ENCODE measurements at places on chromosomes 13 and 19. TPM values are rescaled to one million over a fixed set of nuclear protein-coding genes. Genes with fewer than 3 reads are reported as not detected.

Gene WDR88
- total RNA-seq: 1.1 TPM

Gene ZNF506
- total RNA-seq: 14.9 TPM

Gene SMARCA4
- total RNA-seq: 104 TPM

Gene TPTE2
- total RNA-seq: not detected

Gene KLK12
- not detected for total RNA-seq

Gene PEG3
- 0.09 TPM for total RNA-seq

Gene SULT2A1
- total RNA-seq: not detected

Gene PGLYRP1
- total RNA-seq: not detected

Gene NAPSA
- total RNA-seq: 3.6 TPM

Gene NKPD1
- total RNA-seq: 0.64 TPM

Gene ZNF181
- total RNA-seq: 5.7 TPM

Gene ZNF582
- 1.7 TPM for total RNA-seq

GRCh38 chr13:112771877-112772538, 82.2 kb downstream of the ATP11A start:
- H3K36me3 ChIP-seq: peaks cover 5% of the 10 kb centered on the region
- peak; percentile 1 for DNase-seq
- peaks cover 7% of the 10 kb centered on the region for H3K4me1 ChIP-seq
- H3K27ac ChIP-seq: no peak overlapping the region
- no peaks in the 10 kb centered on the region for H3K27me3 ChIP-seq

GRCh38 chr13:93338906-93339305, 112.3 kb downstream of the GPC6 start:
- H3K4me3 ChIP-seq: no peak overlapping the region
- DNase-seq: no peak
- no peaks in the 10 kb centered on the region for H3K4me1 ChIP-seq

GRCh38 chr19:49512970-49513745, 697 bp downstream of the FCGRT start:
- H3K27me3 ChIP-seq: no peaks in the 10 kb centered on the region
- H3K27ac ChIP-seq: peak overlapping the region; percentile 69
- DNase-seq: peak; percentile 54
- H3K4me1 ChIP-seq: peaks cover 27% of the 10 kb centered on the region
- H3K4me3 ChIP-seq: peak overlapping the region; percentile 77
- peaks cover 30% of the 10 kb centered on the region for H3K36me3 ChIP-seq

GRCh38 chr19:30332445-30333234, 39.5 kb upstream of the ZNF536 start:
- no peaks in the 10 kb centered on the region for H3K27me3 ChIP-seq
- no peak overlapping the region for H3K27ac ChIP-seq
- no peak for DNase-seq
- no peak overlapping the region for H3K4me3 ChIP-seq

GRCh38 chr13:97296740-97297139, 74.6 kb downstream of the MBNL2 start:
- peaks cover 23% of the 10 kb centered on the region for H3K4me1 ChIP-seq
- no peaks in the 10 kb centered on the region for H3K27me3 ChIP-seq
- no peak overlapping the region for H3K27ac ChIP-seq
- peaks cover 6% of the 10 kb centered on the region for H3K36me3 ChIP-seq

- no peaks in the 10 kb centered on the region for H3K4me1 ChIP-seq
- H3K27ac ChIP-seq: no peak overlapping the region
- no peaks in the 10 kb centered on the region for H3K36me3 ChIP-seq
- no peaks in the 10 kb centered on the region for H3K27me3 ChIP-seq
- no peak overlapping the region for H3K4me3 ChIP-seq
Observed at GRCh38 chr13:101706651-101707050, 254.2 kb downstream of the ITGBL1 start.

- DNase-seq: no peak
- H3K27me3 ChIP-seq: no peaks in the 10 kb centered on the region
- H3K4me3 ChIP-seq: no peak overlapping the region
Observed at GRCh38 chr13:53013113-53013512, 15.5 kb upstream of the OLFM4 start.

- H3K27me3 ChIP-seq: no peaks in the 10 kb centered on the region
- peak overlapping the region; percentile 66 for H3K27ac ChIP-seq
- no peak overlapping the region for H3K4me3 ChIP-seq
Observed at GRCh38 chr19:29054886-29055675, 157.9 kb downstream of the UQCRFS1 start.

DNA sequence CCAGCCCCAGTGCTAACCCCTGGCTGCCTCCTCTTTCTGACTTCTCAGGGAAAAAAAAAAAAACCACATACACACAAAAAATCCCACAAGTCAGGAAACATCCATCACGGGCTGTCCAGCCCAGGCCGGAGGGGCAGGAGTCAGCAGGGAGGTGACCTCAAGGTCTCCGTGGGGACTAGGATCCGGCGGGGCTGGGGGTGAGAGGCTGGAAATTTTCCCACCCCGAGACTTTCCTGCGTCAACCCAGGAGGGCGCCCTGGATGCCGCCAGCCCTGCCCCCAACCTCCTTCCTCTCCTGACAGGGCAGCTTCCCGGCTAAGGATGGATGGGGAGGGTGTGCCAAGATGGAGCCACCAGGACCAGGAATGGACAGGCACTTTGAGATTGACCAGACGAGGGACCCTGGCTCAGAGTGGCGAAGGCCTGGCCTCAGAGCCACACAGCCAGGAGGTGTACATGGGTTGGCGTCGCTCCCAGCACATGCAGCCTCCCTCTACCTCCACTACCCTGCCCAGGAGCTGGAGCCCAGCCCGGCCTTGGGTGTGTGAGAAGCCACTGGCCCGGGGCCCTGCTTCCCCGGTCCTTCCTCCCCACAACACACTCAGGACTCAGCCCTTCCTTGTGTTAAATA, 33.3 kb downstream of the BLOC1S3 start:
- H3K36me3 ChIP-seq: peaks cover 16% of the 10 kb centered on the region
- H3K4me1 ChIP-seq: peaks cover 34% of the 10 kb centered on the region
- H3K27me3 ChIP-seq: no peaks in the 10 kb centered on the region
- peak overlapping the region; percentile 53 for H3K27ac ChIP-seq
- H3K4me3 ChIP-seq: peak overlapping the region; percentile 21

DNA sequence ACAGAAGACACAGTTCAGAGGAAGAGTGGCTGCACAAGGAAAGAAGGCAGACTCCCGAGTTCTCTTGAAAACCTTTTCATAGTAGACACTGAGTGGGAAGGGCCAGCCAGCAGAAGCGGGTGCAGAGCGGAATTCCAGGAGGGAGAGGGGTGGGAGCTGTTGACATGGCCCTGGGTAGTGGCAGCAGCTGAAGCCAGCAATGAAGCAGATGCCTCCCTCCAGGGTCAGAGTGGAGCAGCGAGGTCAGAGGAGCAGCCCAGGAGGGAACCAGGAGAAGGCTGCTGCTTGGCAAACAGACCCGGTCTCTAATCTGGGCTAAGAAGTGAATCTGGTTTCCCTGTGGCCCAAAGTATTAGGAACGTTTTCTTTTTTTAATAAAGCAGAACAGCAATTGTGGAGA, 73.9 kb upstream of the SPATA13 start:
- DNase-seq: no peak
- H3K36me3 ChIP-seq: peaks cover 5% of the 10 kb centered on the region
- H3K4me3 ChIP-seq: no peak overlapping the region
- H3K4me1 ChIP-seq: peaks cover 24% of the 10 kb centered on the region
- H3K27ac ChIP-seq: no peak overlapping the region

- H3K27ac ChIP-seq: no peak overlapping the region
- no peaks in the 10 kb centered on the region for H3K27me3 ChIP-seq
- peaks cover 6% of the 10 kb centered on the region for H3K36me3 ChIP-seq
- H3K4me1 ChIP-seq: no peaks in the 10 kb centered on the region
- H3K4me3 ChIP-seq: no peak overlapping the region
Observed at GRCh38 chr13:30615481-30615865, 2.2 kb upstream of the USPL1 start.

GRCh38 chr13:79990048-79990447, 350.9 kb downstream of the SPRY2 start:
- H3K36me3 ChIP-seq: no peaks in the 10 kb centered on the region
- H3K4me1 ChIP-seq: no peaks in the 10 kb centered on the region
- H3K27me3 ChIP-seq: no peaks in the 10 kb centered on the region
- no peak overlapping the region for H3K27ac ChIP-seq
- H3K4me3 ChIP-seq: no peak overlapping the region

- no peaks in the 10 kb centered on the region for H3K36me3 ChIP-seq
- no peaks in the 10 kb centered on the region for H3K27me3 ChIP-seq
- DNase-seq: peak; percentile 40
- H3K4me1 ChIP-seq: peaks cover 20% of the 10 kb centered on the region
- peak overlapping the region; percentile 29 for H3K4me3 ChIP-seq
- peak overlapping the region; percentile 66 for H3K27ac ChIP-seq
Observed at GRCh38 chr13:51764184-51765141, 39.5 kb downstream of the DHRS12 start.

- H3K27ac ChIP-seq: no peak overlapping the region
- H3K36me3 ChIP-seq: no peaks in the 10 kb centered on the region
- DNase-seq: no peak
- H3K4me1 ChIP-seq: no peaks in the 10 kb centered on the region
- no peak overlapping the region for H3K4me3 ChIP-seq
Observed at GRCh38 chr13:112753833-112754232, 64.0 kb downstream of the ATP11A start.

DNA sequence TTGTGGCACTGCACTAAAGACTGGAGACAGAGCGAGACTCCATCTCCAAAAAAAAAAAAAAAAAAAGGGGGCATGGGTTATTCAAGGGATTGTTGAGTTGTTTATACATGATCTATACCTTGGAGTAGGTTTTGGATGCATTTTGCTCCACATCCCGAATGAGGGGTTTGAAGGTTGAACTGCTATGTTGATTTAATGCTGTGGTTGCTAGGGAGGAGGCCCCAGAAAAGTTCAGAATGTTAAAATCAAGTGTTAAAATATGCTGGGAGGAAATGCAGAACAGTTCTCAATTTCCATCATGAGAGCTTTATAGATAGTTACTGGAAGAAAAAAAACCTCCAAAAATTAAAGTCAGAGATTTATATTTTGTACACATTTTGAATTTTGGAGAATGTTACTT, 116.5 kb downstream of the DNAJC15 start:
- no peak for DNase-seq
- H3K27me3 ChIP-seq: peaks cover 40% of the 10 kb centered on the region
- no peak overlapping the region for H3K4me3 ChIP-seq
- H3K4me1 ChIP-seq: no peaks in the 10 kb centered on the region
- H3K27ac ChIP-seq: no peak overlapping the region

DNA sequence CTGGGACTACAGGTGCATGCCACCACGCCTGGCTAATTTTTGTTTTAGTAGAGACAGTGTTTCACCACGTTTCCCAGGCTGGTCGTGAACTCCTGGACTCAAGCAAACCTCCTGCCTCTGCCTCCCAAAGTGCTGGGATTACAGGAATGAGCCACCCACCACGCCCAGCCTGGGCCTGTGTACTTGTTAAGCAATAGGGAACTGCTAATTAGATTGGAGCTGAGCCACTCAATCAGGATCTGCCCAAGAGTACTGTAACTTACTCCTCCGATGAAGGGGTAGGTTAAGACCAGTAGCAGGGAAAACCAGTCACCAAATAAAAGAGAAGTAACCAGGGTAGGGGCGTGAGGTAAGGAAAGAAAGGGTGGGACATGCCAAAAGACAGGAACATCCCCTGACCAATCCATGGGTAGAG, 2.3 kb downstream of the DDX39A start:
- H3K27me3 ChIP-seq: no peaks in the 10 kb centered on the region
- peak overlapping the region; percentile 75 for H3K4me3 ChIP-seq
- no peak for DNase-seq
- H3K4me1 ChIP-seq: peaks cover 24% of the 10 kb centered on the region
- peak overlapping the region; percentile 54 for H3K27ac ChIP-seq

DNA sequence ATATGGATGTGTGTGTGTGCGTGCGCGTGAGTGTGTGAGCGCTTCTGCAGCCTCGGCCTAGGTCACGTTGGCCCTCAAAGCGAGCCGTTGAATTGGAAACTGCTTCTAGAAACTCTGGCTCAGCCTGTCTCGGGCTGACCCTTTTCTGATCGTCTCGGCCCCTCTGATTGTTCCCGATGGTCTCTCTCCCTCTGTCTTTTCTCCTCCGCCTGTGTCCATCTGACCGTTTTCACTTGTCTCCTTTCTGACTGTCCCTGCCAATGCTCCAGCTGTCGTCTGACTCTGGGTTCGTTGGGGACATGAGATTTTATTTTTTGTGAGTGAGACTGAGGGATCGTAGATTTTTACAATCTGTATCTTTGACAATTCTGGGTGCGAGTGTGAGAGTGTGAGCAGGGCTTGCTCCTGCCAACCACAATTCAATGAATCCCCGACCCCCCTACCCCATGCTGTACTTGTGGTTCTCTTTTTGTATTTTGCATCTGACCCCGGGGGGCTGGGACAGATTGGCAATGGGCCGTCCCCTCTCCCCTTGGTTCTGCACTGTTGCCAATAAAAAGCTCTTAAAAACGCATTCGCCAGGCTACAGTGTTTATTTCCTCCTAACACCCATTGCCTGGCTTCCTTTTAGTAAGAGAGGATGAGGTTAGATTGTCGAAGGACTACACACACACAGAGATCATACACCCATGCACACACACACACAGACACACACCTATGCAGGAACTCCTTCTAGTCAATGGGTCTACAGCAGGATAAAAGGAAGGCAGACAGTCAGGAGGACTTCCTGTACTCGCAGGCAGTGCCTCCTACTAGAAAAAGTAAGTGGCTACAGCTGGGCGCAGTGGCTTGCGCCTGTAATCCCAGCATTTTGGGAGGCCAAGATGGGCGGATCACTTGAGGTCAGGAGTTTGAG, 7.1 kb downstream of the FOSB start:
- peaks cover 44% of the 10 kb centered on the region for H3K4me1 ChIP-seq
- peaks cover 14% of the 10 kb centered on the region for H3K27me3 ChIP-seq
- H3K36me3 ChIP-seq: peaks cover 88% of the 10 kb centered on the region
- no peak for DNase-seq

DNA sequence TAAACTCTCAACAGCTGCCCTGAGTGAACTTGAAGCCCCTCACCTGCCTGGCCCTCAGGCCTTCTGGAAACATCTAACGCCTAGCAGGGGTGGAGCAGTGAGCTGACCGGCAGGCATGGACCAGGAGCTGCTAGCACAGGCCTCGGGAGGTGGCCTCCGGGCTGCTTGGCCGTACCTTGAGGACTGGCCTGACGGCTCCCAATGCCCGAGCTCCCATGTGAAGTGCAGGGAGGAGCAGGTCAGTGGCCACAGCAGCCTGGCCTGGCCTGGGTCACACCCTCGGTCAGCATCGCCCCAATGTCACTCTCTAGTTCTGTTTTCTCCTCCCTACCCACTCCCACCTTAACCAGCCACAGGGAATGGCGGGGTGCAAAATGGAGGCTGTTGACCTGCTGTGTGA, 19.0 kb downstream of the TSHZ3 start:
- H3K36me3 ChIP-seq: peaks cover 4% of the 10 kb centered on the region
- no peak for DNase-seq
- no peak overlapping the region for H3K4me3 ChIP-seq
- H3K27ac ChIP-seq: no peak overlapping the region
- H3K4me1 ChIP-seq: no peaks in the 10 kb centered on the region

Measured in Calu3 (cell line).